ENCODE measurements at places on chromosomes 7 and 10.
A peak's percentile ranks its signal among the peaks of the same experiment; 100 is the strongest.

GRCh38 chr10:32148864-32149251 lies 92.6 kb upstream of the KIF5B start:
- DNase-seq = no peak

GRCh38 chr10:120075349-120075748 lies 182.8 kb downstream of the SEC23IP start:
- no peak for DNase-seq

GRCh38 chr7:69429911-69430383 lies 168.3 kb upstream of the AUTS2 start:
- DNase-seq = no peak

- DNase-seq = no peak
Measured at GRCh38 chr10:68043030-68043429, 32.1 kb downstream of the HERC4 start.

GRCh38 chr7:17123020-17123419 lies 175.4 kb upstream of the AHR start:
- DNase-seq = peak; percentile 69

DNA sequence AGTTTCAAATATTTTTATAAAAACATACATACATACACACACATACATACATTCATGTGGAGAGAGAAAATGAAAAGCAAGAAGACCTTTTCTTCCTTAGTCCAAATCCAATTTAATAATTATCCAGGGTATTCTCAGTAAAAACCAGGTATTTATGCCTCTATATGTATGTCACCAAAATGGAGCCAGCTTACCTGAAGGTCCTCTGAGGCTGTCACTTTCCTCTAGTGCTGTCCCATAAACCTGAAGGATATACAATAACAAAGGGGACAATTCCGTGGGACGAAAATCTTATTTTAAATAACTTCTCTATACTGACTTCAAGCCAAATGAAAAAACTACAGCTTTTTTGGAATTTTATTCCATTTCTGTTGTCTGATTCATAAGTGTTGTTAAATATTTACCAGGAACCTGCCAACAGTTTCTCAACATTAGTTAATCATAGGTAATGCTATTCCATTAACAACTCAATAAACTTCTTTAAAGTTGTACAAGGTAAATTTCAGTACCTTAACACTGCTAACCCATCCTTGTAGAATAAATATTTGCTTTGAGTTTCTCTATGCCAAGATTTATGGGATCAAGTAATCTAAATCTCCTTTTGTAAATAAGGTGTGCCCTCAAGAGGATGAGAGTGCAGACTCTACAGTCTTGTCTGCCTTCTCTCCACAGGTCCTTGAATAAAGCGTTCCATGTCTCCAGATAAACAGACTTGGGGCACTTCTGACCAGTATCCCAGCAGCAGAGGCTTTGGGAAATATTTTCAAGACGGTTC lies 260.3 kb downstream of the AHR start:
- DNase-seq = no peak

GRCh38 chr10:11009471-11010308 lies 8.0 kb upstream of the CELF2 start:
- DNase-seq = no peak

GRCh38 chr7:107152011-107152410 lies 16.8 kb upstream of the HBP1 start:
- DNase-seq = peak; percentile 39

DNA sequence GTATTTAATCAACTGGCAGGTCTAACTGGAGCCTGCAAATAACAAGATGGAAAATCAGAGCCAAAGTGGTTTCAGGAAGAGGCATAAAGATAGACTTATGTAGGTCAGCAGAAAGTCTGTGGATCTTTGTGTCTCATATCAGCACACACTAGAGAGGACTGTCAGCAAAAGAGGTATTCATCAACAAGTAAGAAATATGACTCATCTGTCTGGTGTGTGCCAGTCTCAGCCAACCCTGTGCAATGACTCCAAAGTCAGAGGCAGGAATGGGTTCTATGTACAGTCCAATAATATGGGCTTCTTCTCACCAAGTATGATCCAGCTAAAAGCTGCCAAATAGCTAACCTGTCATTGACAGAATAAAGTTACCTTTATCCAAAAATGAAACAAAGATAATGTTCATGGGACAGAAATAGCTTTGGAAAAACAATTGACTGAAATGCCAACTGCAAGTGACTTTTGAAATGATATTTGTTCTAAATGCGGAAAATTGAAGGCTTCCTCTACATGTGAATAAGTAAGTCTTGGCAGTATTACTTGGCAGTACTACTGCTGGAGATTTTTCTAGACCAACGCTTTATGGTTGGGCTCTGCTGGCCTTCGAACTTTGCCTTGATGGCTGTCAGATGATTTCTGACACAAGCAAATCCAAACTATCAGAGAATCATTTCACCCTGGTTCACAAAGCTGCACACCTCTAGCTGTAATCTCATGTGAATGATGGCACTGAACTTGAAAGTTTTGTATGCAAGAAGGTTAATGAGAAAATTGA lies 272.3 kb upstream of the SEMA3C start:
- DNase-seq = no peak

DNA sequence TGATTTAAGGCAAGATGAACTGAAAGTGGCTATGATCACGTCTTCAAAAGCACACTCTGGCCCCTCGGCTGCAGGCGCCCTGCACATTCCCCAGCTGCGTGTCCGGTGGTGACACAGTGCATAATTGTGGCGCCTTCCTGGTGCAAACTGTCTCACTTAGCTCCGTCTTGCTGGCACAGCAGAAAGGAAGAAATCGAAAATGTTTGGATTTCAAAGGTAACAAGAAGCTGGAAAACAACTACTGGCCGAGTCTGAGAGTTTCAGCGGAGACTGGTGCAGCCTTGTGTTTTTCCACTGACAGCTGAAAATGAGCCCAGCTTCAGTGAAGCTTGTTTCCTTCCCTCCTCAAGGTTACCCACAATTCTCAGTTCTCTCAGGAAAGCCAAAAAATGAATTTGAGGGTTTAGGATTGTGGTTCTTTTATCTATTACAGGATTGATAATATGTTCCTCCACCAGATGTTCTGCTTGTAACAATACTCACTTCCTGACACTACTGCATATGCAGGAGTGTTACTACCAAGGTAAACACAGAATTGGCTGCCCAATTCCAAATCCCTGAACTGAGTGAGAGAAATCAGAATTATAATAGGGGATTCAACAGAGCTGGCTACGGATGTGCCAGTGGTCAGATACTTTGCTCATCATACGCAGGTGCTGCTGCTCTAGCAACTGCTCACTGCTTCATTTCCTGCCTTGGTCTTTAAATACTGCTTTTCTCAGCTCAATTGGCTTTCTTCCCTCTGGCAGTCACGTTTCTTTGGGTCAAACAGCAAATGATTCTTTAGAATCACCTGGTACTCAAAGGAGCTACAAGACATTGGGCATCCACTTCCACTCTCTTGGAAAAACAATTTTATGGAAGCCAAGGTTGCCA lies 63.7 kb downstream of the TRUB1 start:
- DNase-seq = no peak

- DNase-seq = no peak
Measured at GRCh38 chr7:35249537-35249907, 4.4 kb downstream of the TBX20 start.

DNA sequence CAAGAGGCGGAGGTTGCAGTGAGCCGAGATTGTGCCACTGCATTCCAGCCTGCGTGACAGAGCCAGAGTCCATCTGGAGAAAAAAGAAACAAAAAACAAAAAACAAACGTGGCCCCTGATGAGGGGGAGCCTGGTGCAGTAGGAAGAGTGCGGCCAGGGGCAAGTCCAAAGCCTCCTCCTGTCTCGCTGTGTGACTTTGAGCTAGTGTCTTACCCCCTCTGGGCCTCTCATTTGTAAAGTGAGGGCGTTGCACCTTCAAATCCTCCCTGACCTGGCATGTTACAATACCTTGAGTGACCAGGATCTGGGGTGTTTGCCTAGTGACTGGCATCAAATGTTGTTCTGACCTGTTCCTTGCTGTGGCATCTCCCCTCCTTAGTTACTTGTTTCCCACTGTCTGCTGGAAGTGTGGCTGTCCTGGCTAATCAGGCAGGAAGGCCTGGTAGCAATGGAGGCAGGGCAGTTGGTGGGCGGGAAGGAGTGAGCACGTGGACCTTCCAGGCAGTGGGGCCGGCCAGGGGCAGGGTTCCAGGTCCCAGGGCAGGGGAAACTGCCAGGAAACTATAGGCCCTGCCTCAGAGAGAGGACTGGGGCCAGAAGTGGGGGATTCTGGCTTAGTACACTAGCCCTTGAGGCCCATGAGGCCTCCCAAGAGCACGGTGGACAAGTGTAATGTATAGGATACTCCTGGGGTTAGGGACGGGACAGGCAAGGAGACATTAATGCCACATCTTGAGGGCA lies 24.5 kb upstream of the GOLGA7B start:
- no peak for DNase-seq

DNA sequence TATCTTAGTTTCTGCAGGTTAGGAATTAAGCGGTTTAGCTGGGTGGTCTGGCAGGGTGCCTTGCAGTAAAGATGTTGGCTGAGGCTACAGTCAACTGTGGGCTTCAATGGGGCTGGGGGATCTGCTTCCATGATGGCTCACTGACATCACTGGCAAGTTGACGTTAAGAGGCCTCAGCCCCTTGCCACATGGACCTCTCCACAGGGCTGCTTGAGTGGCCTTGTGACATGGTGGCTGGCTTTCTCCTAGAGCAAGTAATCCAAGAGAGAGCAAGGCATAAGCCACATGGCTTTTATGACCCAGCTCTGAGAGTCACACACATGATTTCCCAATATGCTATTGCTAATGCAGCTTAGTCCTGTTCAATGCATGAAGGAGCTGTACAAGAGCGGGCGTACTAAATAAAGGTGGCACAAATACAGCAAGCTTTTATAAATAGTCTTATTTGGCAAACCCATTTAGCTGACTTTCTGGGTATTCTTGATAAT lies 109.1 kb downstream of the SEPTIN7 start:
- peak; percentile 54 for DNase-seq

DNA sequence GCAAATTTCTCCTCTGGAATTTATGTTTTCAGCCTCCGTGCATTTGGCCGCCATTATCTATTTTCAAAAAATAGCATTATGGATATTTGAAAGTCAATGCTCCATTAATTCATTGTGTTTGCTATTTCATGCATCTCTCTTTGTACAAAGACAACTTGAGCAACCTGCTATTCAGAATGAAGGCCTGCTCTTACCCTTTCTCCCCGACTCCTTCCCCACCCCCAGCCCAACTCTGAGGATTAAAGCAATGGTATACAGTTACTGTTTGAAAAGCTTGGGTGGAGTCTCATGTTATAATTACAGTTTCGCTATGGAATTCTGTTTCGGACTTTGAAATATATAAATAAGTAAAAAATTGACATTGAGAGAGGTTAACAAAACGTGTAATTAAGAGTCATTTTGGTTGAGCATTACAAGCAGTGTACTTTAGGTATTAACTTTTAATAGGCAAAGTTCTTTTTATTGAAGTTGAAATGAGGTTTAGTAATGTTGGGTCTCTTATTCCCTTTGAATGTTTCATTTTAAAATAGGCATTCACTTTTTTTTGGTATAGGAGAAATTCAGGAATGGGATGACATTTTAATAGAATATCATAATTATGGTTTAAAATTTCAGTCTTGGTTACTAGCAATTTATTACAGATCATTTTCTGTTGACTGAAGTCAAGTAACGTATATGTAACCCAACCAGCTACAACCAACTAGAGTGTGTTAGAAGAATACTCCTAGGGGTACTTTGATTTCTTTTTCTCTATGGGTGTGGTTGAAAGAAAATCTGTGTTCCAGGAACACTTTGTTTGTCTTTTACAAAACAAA lies 93.1 kb downstream of the ARID5B start:
- no peak for DNase-seq

DNA sequence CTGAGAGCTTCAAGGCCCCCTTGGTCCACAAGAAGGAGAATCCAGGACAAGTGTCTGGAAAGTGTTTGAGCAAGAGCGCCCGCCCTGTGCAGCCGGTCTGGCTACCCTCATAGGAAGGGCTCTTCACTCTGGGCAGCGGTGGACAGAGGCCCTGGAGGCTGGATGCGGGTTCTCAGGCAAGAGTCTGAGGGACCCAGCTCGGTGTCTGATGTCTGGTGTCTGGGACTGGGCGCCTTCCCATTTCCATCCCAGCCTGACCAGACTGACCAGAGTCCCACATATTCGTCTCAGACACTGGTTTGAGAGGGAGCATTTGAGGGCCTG lies 59.8 kb downstream of the HK1 start:
- no peak for DNase-seq

GRCh38 chr10:76138286-76138685 lies 706.9 kb downstream of the LRMDA start:
- DNase-seq = no peak

GRCh38 chr10:30671026-30671616 lies 41.6 kb upstream of the LYZL2 start:
- peak; percentile 64 for DNase-seq

DNA sequence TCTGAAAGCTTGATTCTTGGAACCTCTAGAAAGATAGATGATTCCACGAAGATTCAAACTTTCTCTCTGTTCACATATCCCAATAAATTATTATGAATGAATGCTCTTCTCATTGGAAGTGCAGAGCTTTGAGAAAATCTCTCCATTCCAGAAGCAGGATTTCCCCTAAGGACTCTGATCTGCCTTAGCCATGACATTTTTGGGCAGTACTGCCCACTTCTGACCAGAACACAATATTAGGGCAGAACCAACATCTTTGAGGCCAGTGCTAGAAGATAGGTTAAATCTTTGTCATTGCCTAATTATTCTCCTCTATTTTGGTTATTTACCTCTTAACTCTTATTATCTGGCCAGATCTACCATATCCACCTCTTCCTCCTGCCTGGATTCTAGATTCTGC lies 49.9 kb downstream of the ARMC3 start:
- no peak for DNase-seq

- DNase-seq = no peak
Measured at GRCh38 chr7:148698007-148698396, 701 bp upstream of the CUL1 start.

DNA sequence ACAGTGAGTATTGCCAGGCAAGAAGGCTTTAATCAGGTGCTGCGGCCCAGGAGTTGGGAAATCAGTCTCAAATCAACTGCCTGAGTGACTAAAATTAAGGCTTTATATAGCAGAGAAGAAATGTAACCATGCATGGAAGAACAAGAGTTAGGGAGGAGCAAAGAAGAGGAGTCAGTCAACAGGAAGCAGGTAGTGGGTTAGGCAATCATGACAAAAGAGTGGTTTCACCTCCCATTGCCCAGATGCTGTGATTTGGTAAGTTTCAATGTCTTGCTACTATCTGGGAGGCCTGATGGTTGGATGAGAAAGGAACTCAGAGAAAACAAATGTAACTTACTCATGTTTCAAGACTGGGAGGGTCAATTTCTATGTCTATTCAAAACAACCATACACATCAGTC lies 998.3 kb downstream of the GATA3 start:
- no peak for DNase-seq
